Stimulated activated naive CD4-positive, alpha-beta T cell (primary cell): ENCODE measurements at places on chromosomes 7 and 10.
A peak's percentile ranks its signal among the peaks of the same experiment; 100 is the strongest.

GRCh38 chr7:113128031-113128430 is 9.7 kb upstream of the SMIM30 start:
- no peak for DNase-seq

DNA sequence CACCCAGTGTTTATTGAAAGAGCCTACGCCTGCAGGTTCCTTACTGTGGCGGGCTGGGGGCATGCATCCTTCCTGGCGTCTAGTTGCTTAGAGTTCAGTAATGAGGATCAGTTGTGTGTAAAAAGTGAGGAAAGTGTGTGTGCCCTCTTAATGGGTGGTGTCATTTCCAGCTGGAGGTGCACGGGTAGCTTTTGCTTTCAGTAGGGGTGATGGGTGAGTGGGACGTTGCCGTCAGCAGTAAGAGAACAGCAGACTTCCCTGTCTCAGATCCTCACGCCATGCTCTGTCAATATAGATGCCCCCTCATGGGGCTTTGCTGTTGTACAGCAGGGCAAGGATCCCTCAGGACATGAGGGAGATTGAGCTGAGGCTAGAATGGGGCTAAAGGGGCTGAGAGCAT is 352.6 kb upstream of the GALNT17 start:
- no peak for DNase-seq

DNA sequence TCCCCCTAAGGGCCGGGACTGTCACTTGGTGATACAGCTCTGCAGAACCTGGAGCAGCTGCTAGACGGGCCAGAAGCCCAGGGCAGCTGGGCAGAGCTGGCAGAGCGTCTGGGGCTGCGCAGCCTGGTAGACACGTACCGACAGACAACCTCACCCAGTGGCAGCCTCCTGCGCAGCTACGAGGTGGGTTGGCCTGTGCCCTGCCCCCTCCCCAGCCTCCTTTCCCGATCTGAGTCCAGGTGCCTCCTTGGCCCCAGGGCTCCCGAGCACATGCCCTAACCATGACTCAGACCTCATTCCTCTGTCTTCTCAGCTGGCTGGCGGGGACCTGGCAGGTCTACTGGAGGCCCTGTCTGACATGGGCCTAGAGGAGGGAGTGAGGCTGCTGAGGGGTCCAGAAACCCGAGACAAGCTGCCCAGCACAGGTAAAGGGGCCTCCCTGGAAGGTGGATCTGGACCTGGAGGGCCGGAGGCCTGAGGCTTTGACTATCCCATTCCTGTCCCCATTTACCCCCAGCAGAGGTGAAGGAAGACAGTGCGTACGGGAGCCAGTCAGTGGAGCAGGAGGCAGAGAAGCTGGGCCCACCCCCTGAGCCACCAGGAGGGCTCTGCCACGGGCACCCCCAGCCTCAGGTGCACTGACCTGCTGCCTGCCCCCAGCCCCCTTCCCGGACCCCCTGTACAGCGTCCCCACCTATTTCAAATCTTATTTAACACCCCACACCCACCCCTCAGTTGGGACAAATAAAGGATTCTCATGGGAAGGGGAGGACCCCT is 6.4 kb downstream of the NFKB2 start:
- DNase-seq = no peak

GRCh38 chr7:43302773-43303460 is 190.5 kb downstream of the HECW1 start:
- DNase-seq = no peak

- no peak for DNase-seq
Measured at GRCh38 chr10:15571575-15571974, 148.1 kb downstream of the ITGA8 start.

GRCh38 chr7:67882843-67883242 is 886.2 kb downstream of the TYW1 start:
- no peak for DNase-seq

- no peak for DNase-seq
Measured at GRCh38 chr7:112566442-112567324, 85.9 kb downstream of the LSMEM1 start.

GRCh38 chr10:13161857-13162271 is 506 bp downstream of the MCM10 start:
- no peak for DNase-seq

DNA sequence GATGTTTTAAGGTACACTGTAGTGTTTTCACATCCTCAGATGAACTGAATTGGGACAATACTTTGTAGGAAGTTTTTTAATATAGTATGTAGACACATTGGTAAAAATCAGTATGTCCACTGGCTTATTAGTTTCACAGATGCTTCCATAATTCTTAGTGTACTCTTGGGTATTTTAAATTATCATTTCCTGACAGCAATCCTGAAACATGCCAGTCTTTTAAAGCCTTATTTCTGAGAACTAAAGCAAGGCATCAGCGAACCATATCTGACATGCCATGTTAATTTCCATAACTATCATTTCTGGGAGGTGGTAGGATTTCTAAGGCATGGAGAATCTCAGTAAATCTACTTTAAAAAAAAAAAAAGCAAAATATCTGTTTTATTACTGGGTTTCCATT is 266.4 kb downstream of the ADK start:
- DNase-seq = no peak

- no peak for DNase-seq
Measured at GRCh38 chr10:70368774-70369482, 13.5 kb downstream of the LRRC20 start.

GRCh38 chr10:89592539-89592938 is 52.5 kb downstream of the PANK1 start:
- no peak for DNase-seq

DNA sequence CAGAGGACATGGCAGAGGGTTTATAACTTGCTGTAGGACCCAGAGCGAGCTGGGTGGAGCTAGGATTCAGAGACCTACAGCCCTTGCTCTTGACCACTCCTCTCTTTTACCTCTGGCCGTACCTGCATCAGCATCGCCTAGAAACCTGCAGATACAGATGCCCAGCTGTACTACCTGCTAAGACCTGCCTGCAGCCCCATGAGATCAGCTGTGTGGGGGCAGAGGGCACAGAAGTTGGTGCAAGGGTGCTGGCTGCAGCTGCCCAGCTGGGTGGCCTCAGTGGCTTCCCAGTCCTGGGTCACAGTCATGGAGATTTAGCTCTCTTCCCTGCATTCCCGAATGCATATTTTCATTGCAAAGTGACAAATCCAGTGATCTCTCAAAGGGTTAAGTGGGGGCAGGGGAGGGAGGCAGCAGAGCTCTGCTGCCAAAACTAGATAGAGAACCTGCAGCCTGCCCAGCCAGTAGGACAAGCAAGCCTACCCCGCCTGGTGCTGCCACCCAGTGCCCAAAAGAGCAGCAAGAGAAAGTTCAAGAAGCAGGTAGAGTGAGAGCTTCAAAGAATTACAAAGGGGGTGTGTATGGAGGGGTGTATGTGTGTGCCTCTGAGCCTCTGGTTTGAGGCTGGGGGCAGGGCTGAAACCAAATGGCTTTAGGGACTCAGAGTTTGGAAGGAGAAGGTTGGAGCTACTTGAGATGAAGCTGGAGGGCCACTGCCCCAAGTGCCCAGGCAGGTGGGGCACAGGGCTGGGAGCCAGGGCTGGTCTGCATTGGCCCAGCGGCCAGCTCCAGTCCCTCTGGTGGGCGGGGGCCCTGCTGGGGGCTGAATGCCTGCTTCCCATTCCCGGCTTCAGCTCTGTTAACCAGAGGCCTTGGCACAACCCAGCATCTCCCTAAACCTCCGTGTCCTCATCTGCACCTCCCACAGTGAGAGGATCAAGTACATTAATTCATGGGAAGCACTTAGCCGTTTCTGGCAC is 6.9 kb downstream of the FAM241B start:
- peak; percentile 33 for DNase-seq

GRCh38 chr10:101902032-101902819 is 58.6 kb upstream of the KCNIP2 start:
- no peak for DNase-seq

- no peak for DNase-seq
Measured at GRCh38 chr10:111993872-111994426, 189.6 kb downstream of the GPAM start.

DNA sequence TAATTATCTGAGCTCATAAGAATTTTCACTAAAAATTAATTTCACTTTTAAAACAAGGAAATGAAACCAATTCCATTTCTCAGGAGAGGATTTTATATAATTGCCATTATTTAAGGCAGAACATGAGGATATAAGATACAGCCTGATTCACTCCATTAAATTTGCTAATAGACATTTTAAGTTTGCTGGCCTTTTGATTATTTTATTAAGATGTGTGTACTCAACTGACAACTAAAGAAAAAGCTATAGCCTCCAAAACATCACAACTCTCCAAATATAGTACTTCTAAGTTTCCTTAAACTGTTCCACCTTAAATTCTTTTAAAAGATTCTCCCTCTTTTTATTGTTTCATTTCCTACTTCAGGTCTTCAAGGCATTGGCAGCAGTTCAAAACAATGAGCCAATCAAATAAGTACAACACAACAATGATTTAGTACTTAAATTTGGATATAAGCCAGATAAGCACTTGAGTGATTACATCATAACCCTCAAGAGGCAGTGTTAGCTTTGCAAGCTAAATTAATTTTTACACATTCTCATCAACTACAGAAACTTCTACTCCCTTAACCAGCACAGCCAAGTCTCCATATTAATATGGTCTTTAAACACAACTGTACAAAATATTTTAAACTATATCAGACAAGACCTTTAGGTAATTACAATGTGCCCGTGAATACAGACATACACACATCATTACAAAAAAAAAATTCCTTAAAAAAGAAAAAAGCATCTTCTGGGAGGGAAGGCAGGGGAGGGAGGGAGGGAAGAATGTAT is 121.8 kb downstream of the KMT2C start:
- peak; percentile 58 for DNase-seq

GRCh38 chr7:121634356-121634755 is 238.2 kb upstream of the FAM3C start:
- DNase-seq = no peak

GRCh38 chr10:31062856-31063255 is 31.2 kb upstream of the ZNF438 start:
- DNase-seq = no peak

- no peak for DNase-seq
Measured at GRCh38 chr7:27700501-27700900, 37.8 kb upstream of the HIBADH start.

GRCh38 chr10:77801474-77802161 is 124.9 kb downstream of the DLG5 start:
- no peak for DNase-seq

DNA sequence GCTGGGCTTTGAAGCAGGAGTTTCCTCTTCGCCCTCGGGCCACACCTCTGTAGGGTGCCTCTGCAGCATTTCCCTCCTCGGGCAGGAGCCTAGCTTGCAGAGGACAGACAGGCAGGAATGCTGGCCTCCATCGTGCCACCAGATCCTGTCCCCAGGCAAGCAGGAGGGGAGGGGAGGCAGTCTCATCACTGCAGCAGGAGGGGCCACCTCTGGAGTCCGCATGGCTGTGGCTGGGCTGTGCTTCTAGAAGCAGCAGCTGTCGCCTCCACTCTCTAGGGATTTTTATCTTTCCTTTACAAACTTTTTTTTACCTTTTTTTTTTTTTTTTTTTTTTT is 181.4 kb downstream of the CUX1 start:
- DNase-seq = no peak

- no peak for DNase-seq
Measured at GRCh38 chr10:96842896-96843723, 11.0 kb downstream of the LCOR start.

DNA sequence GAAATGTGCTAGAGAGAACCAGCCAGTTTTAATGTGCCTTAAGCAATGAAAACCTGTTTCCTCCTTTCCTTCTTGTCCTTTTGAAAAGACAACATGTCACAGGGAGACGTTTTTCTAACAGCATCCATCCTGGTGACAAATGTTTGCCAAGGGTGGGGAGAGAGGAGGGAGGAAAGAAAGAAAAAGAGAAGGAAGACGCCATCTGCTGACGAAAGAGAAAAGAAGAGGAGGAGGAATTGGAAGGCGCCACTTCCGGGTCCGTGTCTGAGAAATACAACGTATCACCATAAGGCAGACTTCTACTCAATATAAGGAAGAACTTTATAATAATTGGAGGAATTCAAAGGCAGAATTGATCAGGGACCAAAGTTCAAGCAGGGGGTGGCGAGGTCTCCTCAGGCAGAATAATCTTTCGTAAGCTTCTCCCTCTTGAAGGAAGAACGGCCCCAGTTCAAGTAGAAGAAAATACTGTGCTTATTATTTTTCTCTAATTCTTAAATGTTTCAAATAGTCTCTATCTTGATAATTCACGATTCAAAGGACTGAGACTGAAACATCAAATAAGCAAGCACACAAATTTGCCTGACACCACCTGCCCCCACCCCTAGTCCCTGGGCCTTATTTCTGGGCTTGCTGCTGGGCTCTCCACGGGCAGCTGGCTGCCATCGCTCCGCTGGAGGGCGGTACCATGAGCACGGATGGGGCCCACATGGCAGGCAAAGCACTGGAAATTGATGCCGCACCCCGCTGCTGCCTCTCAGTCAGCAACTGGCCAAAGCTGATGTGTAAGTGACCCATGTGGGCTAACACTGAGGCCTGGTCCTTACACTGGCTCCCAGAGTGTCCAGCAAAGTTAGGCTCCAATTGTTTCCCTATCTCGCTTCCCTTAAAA is 273.7 kb upstream of the KLF14 start:
- peak; percentile 66 for DNase-seq

GRCh38 chr10:84333864-84334451 is 5.6 kb downstream of the CCSER2 start:
- DNase-seq = peak; percentile 20

DNA sequence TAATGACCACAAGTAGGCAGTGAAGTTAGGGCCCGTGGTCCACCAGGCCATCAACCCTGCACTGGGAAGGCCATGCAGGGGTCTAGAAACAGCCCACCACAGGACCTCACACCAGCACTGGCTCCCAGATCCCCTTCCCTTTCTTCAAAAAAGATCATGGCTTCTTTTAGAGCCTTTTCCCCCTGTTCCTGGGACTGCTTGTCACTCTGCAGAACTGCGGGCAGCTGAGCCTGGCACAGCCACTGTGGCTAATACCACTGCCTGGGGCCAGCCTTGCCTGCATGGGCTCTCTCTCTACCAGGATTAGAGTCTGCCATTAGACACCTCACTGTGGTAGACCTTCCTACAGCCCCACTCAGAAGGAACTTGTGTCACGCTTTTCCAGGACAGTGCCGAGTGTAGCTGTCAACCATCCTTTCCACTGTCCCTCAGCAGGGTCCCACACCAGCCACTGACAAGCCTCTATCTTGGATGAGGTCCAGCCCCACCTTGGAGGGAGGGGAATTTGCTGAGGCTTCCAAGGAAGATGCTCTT is 19.0 kb upstream of the C10orf90 start:
- no peak for DNase-seq

- no peak for DNase-seq
Measured at GRCh38 chr7:108441392-108441955, 14.8 kb downstream of the NRCAM start.
